ENCODE measurements at places on chromosomes 4 and X.

DNA sequence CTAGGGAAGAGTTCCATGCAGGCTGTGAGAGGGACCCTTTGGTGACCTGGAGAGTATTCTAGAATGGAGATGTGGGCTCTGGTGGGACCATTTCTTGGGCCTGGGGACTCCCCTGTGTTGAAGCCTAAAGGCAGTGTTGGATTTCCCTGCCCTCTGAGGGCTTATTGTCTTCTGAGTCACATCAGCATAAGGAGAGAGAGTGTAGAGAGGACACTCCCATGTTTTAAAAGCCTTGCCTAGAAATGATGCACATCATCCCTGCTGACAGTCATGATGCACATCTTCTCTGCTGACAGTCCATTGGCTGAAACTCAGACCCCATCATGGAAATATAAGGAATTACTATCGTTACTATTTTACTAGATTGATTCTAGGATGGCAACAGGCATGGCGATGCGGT lies 51.9 kb downstream of the FAM114A1 start:
- DNase-seq: no peak

- DNase-seq: peak; percentile 31
These were observed 22.1 kb downstream of the PIR start for GRCh38 chrX:15471028-15471427.

- DNase-seq: no peak
These were observed 23.9 kb upstream of the TMSB4X start for GRCh38 chrX:12950851-12951594.

DNA sequence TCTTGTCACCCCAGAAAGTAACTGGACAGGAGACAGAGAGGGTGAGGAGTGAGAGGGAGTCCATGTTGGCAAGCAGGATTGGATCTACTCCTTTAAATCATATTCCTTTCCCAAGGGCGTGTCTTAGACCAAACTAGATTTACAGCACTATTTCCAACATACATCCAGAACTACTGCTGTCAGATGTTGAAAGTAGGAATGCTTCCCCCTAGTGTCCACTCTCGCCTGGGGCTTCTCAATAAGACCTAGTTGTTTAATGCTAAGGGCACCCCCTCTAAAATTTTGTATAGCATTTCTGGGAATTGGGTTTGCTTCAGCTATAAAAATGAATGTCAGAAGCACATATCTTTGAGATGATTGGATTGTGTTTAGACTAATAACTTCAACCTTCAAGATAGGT lies 13.3 kb downstream of the OFD1 start:
- peak; percentile 37 for DNase-seq

- no peak for DNase-seq
These were observed 9.4 kb upstream of the CDS1 start for GRCh38 chr4:84573385-84574068.

DNA sequence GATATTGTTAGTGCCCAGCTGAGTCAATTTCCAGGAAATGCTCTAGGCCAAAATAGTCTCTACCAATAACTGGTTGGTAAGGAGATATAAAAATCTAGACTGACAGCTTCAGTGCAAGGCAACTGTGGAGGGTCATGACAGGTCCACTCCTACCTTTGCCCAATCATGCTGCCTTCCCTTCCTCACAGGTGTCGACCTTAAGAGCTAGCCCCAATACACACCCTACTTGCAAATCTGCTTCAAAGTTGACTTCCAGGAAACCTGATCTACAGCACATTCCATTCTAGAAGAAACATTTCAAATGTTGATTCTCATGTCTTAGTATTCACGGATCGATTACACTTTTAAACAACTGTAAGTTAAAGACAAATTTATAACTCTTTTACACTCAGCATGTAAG lies 1455.5 kb downstream of the TECRL start:
- DNase-seq: no peak

DNA sequence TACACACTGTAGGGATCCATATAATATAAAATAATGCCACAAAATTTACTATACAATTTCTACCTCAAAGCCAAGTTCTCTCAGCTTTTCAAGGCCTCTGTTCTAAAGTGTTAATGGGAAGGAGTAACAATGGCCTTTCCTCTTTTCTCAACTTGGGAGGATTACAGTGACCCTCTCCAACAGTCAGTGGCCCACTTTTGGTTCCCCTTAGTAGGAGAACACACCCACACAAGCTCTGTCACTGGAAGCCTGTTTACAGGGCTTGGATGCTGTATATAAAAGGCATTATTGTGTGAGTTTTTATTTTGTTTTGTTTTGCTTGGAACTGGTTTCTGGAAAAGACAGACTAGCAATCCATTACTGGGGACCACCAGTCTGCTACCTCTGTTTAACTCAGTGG lies 1.8 kb downstream of the ARHGEF6 start:
- DNase-seq: no peak

DNA sequence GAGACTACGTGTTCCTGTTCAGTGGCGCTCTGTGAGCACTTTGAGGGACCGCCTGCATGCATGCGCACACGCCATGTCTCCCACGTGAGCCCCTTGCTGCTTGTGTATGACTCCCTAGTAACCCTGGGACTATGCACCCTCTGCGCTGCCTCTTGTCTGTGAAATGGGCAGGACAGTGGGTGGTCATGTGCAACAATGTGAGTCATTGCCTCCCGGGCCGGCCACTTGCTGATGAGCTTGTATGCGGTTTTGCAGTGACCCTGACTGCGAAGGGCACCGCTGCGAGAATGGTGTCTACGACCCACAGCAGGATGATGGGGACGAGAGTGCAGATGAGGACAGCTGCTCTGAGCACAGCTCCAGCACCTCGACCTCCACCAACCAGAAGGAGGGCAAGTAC lies 61.4 kb downstream of the TNIP2 start:
- no peak for DNase-seq

- no peak for DNase-seq
These were observed 680 bp upstream of the ASMTL start for GRCh38 chrX:1453395-1453783.

- no peak for DNase-seq
These were observed 2.0 kb downstream of the DOK7 start for GRCh38 chr4:3464911-3465697.

DNA sequence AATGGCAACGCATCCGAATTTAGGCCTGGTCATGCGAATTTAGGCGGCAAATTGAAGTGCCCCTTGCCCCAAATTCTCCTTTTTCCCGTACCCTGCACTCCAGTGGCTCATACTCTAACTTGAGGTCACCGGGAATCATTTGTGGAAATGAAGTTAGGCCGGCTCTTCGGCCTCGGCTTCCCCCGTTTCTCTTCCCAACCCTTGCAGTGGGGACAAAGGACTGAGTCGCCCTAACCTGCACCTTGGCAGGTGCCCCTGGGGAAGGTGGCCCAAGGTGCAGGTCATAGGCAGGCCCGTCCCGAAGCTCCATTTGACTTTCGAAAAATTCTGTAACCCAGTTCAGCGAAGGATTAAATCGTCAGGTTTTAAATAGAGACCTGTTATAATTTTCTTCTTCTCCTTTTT lies 811 bp downstream of the SRD5A3 start:
- DNase-seq: no peak

DNA sequence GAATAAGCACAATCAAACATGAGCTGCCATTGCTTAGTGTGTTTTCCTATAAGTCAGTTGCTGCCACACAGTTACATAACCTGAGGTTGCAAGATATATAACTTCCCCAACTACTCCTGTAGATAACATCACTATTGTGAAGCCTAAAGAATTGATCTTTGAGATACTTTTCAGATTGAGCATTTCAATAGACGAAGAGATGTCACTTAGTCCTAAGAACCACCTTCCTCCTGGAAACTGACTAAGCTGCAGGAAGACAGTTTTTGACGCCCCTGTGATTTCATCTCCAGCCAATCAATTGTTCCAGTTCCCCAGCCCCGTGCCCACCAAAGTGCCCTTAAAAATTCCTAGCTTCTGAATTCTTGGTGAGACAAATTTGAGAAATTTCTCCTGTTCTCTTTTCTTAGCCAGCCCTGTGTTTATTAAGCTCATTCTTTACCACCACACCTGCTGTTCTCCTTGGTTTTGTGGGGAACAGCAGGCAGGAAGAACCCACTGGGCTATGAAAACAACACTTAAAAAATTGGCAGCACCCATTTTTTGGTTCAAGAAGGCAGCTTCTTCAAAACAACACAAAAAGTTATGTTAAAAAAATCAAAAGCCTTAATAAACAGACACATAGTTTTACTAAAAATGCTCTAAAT lies 317.1 kb upstream of the PABPC4L start:
- DNase-seq: no peak

DNA sequence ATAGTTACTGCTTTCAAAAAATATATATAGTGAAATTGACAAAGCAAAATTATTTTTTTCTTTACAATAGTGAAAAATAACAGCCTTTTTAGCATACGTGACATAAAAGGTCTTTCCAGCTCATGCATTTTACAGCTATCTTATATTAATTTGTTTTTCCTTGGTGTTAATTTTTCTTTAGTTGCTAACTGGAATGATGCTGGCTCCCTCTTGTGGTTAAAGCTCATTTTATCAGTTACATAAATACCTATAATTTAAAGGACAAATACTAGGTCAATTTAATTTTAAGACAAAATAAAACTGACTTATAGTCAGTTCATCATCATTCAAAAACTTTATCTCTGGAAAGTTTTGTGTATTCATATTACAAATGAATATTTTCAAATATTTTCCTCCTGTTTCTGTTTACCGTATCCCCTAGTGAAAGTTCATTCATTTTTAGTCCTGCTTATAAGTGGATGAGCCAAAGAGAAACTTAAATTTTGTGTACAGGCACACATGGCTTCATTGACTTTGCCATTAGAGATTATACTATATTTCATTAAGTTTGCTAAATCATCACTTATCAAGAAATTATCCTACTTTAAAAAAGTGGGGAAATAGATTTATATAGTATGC lies 9.9 kb upstream of the ANAPC4 start:
- DNase-seq: peak; percentile 41

DNA sequence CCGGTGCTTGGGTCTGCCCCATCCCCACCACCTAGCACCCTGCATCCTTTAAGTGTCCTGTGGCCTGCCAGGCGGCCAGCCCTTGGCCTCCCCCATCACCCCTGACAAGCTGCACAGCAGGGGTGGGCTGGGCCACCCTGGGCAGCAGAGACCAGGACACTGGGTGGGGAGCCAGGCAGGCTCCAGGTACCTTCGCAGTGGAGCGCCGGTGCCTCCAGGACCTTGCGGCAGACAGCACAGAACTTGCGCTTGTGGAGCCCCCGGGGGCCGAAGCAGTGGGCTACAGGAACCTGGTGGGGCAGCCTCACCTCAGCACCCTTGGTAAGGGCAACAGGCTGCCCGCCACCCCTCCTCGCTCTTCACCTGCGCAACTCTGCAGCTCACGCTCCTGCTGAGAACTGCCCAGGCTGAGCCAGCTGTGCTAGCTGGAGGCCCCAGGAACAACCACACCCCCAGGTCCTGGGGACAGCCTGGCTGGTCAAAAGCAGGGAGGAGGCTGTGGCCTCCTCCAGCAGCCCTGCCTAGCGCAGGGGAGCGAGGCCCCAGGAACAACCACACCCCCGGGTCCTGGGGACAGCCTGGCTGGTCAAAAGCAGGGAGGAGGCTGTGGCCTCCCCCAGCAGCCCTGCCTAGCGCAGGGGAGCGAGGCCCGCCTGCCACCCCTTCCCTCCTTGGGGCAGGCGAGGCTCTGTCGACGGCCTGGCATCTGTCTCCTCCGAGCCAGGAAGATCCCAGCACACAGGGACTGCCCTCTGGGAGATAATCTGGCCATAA lies 4.6 kb downstream of the DGKQ start:
- no peak for DNase-seq

DNA sequence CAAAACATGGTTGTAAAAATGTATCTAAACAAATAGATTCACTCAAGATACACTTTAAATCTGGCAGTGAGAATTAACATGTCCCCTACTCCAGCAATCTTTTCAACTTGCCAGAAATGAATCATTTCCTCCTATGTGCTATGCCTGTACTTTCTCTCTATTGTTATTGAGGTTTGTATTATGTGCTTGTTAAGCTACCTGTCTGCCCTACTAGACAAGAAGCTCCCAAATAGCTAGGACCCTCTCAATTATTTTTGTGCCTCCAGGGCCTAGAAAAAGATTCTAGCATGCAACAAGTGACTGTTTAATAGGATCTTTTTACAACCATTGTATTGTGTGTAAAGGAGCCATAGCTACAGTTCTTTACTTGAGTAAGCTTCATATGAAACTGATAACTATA lies 3.5 kb upstream of the SAP30 start:
- DNase-seq: no peak

GRCh38 chrX:131734621-131735020 lies 190.7 kb downstream of the OR13H1 start:
- no peak for DNase-seq

DNA sequence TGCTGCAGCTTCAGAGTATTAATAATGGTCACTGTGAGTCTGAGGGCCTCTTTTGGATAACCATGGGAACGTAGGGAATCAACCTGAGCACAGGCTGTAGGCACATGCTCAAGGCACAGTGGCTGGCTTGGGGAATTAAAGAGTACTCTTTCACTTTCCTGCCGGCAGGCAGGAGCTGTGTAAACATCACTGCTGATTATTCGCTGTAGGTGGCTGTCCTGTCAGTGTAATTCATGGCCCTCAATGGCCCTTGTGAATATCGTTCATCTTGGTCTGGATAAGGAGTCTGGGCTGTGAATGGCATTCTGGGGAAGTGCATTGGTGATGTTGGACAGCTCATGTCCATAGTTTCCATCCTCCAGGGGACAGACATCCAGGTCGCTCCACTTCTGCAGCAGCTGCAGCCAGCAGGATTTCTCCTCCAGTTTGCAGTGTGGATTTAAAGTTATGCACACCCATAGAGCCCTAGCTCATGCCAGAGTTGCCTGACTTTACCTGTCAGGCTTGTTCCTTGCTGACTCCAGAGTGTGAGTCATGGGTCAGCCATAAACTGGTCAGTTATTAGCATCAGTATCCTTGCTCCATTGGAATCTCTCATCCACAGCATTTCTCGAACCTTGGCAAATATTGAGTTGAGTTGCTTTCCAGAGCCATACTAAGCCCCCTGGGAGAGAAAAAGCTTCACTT lies 43.0 kb downstream of the C4orf33 start:
- peak; percentile 66 for DNase-seq

DNA sequence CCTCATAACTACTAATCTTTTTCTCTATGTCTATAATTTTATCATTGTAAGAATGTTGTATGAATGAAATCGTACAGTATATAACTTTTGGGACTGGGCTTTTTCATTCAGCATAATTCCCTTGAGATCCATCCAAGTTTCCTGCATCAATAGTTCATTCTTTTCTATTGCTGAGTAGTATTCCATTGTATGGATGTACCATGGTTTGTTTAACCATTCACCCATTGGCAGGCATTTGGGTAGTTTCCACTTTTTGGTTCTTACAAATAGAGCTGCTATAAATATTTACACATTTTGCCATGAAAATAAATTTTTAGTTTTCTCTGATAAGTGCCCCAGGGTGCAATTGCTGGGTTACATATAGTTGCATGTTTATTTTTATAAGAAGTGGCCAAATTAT lies 659.8 kb downstream of the RAPGEF2 start:
- no peak for DNase-seq

DNA sequence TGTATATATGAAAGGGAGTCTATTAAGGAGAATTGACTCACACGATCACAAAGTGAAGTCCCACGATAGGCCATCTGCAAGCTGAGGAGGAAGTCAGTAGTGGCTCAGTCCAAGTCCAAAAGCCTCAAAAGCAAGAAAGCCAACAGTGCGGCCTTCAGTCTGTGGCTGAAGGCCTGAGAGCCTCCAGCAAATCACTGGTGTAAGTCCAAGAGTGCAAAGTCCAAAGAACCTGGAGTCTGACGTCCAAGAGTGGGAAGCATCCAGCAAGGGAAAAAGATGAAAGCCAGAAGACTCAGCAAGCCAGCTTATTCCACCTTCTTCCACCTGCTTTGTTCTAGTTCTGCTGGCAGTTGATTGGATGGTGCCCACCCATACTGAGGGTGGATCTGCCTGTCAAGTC lies 104.1 kb downstream of the IL1RAPL2 start:
- DNase-seq: no peak
